ENCODE measurements at places on chromosomes 5 and 9.

DNA sequence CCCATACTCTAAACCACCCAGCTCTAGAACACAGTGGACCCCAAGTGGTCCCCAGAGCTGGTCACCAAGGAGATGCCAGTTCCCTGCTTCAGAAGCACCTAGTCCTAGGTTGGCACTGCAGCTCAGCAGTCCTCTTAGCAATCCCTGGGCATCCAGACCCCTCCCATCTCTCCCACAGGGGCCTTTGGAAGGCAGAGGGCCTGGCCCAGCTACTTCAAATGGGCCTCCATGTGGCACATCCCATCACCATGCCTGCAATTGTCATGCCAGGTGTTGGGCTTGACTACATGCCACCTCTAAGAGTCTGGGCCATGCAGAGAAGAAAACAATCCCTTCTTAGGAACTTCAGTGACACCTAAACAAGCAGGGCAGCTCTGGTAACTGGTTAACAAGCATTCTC lies 14.1 kb downstream of the MACROH2A1 start:
- no peak for DNase-seq

- no peak for DNase-seq
These were observed at the start of gene HEMGN for GRCh38 chr9:97938081-97938644. Gene HEMGN (minus strand): TSS chr9:97938172. CDS start chr9:97938136, 36 bp downstream.

DNA sequence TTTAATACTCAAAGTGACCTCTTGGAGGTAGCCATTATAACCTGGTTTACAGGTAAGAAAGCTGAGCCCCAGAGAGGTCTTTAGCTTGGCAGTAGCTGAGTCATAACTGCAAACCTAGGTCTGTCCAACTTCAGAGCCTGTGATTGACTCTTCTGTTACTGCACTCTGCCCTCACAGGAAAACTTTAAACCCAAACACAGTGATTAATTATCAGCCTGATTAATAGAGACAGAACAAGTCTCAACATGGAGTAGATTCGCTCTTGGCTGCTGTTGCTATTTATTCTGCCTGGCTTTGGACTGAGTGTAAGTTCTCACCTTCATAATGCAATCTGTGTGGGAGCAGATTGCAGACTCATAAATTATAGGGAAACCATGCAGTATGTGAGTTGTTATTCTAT lies 27.4 kb upstream of the TXN start:
- DNase-seq = no peak

DNA sequence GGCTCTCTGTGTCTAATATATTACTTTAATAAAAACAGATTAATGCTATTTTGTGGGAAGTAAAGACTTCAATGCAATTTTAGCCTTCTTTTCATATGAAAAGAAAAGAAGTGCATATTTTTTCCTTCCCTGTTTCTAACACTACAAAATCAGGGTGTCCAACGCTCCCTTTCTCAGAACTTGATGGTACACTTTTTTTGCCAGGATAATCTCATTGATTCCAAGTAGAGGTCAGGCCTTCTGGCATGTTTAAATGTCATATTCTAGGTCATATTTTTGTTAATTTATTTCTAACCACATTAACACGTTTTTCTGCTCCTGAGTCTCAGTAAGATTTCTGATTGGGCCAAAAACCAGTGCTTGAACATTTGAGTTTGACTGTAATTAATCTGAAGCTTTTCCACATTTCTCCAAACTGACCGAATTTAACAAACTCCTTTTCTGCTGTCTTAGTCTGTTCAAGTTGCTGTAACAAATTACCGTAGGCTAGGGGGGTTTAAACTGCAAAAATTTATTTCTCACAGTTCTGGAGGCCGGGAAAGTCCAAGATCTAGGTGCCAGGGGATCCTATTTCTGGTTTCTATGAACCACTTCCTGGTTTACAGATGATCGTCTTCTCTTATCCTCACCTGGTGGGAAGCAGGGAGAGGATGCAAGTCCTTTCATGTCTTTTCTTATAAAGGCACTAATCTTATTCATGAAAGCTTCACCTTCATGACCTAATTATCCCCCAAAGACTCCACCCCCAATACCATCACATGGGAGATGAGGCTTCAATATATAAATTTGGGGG lies 63.2 kb upstream of the ELL2 start:
- DNase-seq = no peak

GRCh38 chr5:132003170-132003744 lies 8.2 kb downstream of the ACSL6 start:
- DNase-seq = no peak

DNA sequence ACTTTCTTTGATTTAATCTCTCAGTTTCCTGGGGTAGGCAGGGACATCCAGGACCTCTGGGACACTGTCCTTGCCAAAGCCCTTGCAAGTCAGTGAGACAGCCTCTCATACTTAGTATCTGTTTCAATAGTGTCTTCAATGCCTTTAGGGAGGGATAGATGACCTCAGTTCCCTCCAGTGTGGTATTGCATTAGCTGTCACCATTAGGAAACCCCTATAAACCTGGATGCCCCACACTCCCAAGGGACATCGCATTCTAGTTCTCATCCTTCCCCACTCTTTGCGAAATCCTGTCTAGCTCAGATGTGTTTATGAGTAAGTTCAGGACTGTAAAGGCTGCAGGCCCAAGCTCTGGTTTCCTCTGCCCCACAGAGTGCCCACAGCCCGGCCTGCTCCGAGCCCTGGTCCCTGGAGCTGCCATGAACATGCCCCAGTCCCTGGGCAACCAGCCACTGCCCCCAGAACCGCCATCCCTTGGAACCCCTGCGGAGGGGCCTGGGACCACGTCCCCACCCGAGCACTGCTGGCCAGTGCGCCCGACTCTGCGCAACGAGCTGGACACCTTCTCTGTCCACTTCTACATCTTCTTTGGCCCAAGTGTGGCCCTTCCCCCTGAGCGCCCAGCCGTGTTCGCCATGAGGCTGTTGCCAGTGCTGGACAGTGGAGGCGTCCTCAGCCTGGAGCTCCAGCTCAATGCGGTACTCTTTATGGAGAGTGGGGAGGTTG lies 13.2 kb downstream of the TMEM8B start:
- no peak for DNase-seq

DNA sequence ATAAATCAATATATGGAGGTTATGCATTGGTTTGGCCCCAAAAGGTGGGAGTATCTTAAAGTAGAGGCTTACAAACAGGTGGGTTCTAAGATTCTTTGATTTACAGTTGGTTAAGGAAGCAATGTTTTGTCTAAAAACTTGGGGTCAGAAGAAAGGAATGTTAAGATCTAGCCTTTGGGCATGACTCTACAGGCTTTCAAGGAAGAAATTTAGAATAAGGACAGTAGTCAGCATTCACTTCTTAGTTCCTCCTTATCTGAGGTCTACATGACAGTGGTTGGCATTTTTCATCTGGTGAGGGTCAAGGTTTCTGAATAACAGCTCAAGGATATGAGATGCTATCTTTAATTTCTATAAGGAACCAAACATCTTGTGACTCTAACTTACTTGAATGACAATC lies 122.8 kb downstream of the CAMK4 start:
- DNase-seq = no peak

GRCh38 chr5:50325237-50325832 lies 115.8 kb downstream of the EMB start:
- DNase-seq = no peak

DNA sequence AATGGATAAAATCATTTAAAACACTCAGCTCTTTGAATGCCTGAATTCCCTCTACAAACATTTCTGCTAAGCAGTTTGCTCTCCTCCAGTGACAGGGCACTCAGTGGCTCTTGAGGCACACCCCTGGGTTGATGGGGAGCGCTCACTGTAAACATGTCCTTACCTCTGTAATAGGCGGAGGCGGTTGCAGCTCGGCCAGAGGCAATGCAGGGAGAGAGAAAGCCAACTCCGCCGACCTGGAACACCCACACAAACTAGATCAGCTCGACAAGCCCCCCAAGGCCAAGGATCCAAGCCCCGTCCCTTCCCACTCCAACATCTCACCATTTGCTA lies 329 bp downstream of the CDC23 start:
- no peak for DNase-seq

GRCh38 chr9:69671879-69672595 lies at the start of gene APBA1:
Gene APBA1 (minus strand): TSS chr9:69672371.
- no peak for DNase-seq

- DNase-seq = no peak
These were observed 17.9 kb upstream of the ZSWIM6 start for GRCh38 chr5:61313960-61314681.

DNA sequence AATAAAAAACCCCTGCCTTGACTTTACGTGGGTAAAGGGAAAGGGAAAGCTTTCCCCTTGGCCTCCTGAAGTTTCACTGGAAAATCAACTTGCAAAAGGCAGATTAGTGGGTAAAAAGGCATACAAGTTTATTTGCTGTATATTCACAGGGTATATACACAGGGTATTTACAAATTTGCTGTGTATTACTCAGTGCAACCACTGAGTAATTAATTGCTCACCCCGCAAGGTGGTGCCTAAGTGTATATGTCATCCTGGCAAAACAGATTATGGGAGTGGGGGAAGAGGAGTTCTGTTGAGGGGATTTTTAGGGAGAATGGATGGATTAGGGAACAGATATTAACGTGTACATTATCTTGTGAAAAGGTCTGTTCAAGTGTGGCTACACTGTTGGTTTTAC lies 7.1 kb upstream of the RARS1 start:
- no peak for DNase-seq

DNA sequence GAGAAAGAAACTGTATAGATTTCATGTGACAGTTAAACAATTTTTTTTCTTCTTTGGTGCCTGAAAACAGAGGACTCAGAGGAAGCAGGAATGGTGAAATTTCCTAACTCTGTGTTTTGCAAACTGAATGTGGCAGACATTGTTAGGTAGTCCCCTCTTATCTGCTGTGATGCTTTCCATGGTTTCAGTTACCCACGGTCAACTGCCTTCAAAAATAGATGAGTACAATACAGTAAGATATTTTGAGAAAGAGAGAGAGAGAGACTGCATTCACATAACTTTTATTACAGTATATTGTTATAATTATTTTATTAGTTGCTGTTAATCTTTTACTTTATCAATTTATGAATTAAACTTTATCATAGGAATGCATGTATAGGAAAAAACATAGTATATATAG lies 627.2 kb downstream of the CCDC171 start:
- DNase-seq = no peak

GRCh38 chr5:54323495-54323894 lies 13.1 kb upstream of the ARL15 start:
- no peak for DNase-seq

- no peak for DNase-seq
These were observed 59.2 kb downstream of the TNC start for GRCh38 chr9:115058684-115059315.

GRCh38 chr9:36855448-36856315 lies 178.4 kb downstream of the PAX5 start:
- DNase-seq = no peak

DNA sequence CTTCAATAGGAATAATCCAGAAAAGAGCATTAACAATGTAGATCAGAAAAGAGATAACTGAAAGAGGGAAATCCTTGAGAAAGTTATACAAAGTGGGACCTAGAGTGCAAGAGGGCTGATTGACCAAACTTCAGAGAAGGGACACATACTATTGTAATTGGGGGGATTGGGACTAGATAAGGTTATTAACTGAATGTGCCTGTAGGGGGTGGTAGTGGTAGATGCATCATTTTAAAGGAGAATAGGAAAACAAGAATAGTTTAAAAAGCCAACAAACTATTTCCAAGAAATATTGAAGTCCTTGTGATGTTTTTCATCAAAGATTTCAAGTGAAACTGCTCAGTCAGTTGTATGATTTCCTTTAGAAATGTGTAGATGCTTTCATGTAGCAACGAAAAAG lies 468.5 kb downstream of the TAF11L14 start:
- DNase-seq = no peak

DNA sequence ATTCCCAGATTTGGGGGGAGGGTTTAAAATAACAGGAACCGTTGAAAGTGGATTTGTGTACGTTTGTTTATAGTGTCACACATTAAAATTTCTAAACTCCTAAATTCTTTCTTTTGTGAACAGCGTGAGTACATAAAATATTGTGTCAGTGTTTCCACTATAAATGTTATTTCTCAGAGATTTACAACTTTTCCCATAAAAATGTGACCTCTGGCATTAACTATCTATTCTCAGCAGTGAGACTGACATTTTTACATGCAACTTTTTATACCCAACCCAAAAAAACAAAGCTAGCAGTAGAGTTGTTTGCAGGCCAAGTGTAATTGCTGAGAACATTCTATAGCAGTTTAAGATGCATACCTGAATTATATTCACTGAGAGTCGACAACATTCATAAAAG lies 757.0 kb upstream of the ADAMTS16 start:
- no peak for DNase-seq

GRCh38 chr9:18499062-18499461 lies 25.1 kb downstream of the ADAMTSL1 start:
- DNase-seq = no peak

DNA sequence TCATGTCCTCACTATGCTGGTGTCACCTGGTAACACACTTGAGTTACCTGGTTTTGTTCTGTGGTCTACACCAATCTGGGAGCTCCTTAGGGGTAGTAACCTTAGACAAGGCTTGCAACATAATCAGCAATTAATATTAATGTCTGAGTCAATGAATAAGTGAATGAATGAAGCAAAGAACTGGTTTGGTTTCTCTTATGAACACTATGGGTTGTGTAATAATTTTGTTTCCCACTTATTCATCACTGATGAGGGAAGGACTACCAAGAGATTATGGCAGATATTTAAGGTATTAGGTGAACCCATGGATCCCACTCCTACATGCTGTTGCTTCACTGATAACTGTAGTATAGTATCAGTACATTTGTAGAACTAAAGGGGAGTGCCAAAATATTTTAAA lies 116.0 kb downstream of the SLC12A2 start:
- DNase-seq = no peak

DNA sequence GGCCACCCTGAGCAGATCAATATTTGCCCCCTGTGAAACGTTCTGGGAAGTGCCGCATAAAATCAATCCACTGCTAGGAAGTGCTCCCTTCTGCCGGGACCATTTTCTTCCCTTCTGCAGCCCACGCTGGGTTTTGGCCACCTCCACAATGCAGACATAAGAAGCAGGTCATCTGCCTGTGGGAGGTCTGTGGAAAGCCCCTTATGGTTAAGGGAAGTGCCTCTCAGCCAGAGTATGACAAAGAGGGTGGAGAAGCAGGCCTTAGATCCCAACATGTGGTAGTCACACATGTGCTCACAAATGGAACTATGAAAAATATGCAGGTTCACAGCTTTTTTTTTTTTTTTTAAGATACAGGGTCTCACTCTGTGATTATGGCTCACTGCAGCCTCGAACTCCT lies 82.8 kb downstream of the SLC1A3 start:
- no peak for DNase-seq

DNA sequence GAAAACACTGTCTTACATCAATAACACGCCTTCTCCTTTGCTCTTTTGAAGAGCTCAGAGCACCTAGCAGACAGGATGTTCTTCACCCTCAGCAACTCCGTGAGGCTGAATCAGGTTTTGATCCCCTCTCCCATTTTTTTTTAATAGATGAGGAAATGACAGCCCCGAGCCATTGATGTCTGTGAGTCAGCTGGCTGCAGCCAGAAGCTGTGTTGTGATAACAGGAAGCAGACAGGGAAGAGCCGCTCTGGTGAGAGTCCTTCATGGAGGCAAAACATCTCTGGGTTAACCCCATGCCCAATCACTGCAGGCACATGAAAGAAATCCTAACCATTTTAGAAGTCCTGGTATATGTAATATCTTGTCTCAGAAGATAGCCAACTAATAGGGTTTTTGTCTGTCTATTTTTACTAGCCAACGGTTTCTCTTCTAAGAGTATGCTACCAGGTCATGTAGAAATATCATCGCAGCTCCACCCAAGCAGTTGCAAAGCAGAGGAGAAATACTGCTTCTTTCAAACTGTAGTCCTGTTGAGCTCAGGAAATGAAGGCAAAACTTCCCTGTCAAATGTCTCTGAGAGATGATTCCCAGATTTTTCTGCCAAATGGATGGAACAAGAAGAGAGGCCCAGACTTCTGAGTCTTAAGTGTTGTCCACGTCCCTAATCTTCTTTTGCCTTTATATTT lies 568.9 kb downstream of the CCDC171 start:
- DNase-seq = no peak

Measured in activated CD8-positive, alpha-beta memory T cell treated with anti-CD3 and anti-CD28 coated beads for 4 hours (primary cell).